ENCODE measurements at places on chromosomes 4 and X.

DNA sequence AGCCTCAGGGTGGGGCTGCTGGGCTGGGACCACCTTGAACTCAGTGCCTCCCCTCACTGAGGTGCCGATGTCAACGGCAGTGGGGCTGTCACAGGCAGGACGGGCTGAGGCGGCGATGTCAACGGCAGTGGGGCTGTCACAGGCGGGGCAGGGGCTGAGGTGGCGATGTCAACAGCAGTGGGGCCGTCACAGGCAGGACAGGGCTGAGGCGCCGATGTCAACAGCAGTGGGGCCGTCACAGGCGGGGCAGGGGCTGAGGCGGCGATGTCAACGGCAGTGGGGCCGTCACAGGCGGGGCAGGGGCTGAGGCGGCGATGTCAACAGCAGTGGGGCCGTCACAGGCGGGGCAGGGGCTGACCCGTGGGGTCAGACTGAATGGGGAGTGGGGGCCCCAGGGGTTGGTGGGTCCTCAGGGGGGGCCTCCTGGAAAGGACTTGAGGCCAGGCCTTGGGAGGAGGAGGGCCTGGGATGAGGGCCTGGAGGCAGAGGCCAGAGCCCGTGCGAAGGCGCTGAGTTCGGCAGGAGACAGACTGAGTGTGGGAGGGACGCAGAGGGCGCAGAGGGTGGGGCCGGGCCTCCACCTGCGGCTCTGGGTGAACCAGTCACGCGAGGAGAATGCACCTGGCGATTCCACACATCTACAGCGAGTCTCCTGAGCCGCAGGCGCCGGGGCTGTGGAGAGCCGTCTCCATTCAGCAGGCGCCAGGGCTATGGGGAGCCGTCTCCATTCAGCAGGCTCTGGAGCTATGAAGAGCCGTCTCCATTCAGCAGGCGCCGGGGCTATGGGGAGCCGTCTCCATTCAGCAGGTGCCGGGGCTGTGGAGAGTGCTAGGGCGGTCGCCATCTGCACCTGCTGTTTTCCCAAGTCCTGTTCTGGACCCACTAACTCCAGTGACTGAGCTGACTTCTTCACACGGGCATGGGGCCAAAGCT is 22.9 kb downstream of the ATP5ME start:
- DNase-seq: peak; percentile 24

- DNase-seq: no peak
These were observed 139.5 kb downstream of the SH3KBP1 start for GRCh38 chrX:19747652-19748610.

DNA sequence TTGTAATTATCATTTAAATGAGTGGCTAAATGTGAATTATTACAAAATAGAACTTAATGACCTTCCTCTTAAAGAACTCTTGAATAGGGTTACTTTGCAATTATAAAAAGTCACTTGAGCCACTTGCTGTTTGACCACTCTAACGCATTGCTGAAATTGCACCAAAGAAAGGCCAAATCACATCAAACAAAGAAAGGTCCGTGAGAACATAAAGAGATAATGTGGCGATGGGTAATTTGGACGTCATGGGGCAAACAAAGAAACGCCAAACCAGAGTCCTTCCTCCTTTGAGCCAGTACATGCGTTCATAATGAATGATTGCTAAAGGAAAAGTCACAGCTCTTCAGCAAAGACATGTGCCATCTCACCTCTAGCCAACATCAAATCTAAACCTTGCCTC is 229.8 kb upstream of the STS start:
- DNase-seq: no peak

GRCh38 chr4:40502220-40502619 is 127.4 kb downstream of the RBM47 start:
- DNase-seq: no peak

DNA sequence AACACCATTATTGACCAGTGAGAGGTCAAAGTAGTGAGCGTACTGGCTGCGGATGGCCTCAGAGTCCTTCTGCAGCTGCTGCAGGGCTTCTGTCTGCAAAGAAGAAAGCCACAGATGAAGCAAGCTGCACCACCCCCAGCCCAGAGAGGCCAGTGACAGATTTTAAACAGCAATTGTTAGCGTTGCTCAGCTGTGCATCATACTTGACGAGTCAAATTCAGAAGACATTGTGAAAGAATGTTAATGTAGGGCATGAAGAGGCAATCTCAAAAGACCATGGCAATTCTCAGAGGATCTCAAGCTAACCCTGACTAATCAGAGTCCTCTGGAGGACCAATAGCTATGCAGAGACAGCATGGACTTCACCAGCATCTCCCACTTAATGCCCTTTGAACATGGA is 16.6 kb downstream of the DKC1 start:
- no peak for DNase-seq
